Choroid plexus epithelial cell (primary cell): ENCODE measurements at places on chromosomes 11 and 22.

- DNase-seq = peak; percentile 93
These were observed 37.3 kb upstream of the RBFOX2 start for GRCh38 chr22:36065775-36066544.

GRCh38 chr11:46149826-46150225 lies 28.6 kb upstream of the PHF21A start:
- no peak for DNase-seq

DNA sequence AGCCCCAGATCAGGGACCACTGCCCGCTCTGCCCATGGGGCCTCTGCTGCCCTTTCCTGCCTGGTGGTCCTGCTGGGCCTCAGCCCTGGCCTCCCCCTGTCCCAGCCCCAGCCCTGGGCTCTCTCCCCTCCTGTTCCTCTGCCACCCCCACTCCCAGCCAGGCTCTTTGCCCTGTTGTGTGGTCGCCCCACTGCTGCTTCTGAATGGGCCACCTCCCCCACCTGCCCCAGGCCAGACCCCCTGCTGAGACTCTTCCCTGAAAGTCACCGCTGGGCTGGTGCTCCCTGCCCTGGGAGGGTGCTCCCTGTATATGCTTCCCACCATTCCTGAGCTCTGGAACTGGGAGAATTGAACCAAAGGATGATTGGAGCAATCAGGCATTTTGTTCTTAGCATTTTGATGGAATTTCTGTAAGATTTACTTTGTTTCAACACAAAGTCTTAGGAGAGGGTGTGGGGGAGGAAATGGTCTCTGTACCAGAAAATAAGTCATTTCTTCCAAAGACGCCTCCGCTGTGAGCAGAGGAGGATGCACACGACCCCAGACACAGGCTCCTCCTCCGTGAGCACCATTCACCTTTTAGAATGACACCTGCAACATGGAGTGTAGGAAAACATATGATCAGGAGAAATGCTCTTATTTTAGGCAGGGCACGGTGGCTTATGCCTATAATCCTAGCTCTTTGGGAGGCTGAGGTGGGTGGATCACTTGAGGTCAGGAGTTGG lies 5.2 kb downstream of the APOBEC3B start:
- DNase-seq = no peak

DNA sequence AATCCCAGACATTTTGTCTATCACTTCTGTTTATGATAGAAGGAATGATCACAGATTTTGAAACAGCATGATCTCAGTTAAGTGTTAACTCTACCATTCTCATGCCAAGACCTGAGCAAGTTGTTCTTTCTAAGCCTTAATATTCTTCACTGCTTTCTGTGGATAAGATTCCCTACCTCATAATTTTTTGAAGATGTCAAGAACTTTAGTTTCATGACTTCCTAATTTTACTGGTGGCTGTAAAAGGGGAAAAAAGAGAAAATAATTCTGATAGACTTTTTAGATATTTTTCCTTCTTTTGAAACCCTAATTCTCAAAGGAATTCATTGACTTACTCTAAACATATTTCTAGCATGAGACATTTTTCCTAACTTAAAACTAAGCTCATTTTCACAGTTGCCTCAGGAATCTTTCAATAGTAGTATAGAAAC lies 520.0 kb upstream of the LUZP2 start:
- peak; percentile 71 for DNase-seq

DNA sequence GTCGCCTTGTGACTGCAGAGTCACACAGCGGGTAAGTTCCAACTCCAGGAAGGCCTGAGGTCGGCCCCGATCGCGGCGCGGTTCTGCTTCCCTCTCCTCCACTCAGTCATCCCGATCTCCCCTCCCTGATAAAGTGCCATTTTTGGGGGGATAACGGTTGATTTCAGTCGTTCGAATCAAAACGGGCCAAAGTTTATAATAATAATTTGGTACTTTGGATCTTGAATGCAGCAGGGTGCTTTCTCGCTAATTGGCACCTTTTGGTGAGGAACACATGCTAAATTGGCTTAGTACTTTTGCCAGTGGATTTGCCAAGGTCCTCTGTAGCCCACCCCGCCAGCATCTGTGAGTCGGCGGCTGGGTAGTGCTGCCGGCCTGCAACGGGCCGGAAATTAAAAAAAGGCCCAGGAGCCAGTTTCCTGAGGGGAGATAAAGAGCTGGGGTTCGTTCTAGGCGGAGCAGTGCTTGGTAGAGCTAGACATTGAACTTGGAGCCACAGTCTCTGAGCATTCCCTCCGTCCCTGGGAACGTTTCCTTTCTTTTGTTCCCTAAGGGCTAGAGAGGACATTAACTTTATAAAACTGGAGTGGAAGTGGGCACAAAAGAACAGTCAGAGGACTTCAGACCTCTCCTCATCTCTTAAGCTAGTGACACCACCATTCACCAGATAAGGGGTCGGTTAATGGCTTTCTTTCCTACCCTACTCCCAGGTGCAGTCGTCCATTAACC lies 997 bp downstream of the UBE2L3 start:
- peak; percentile 42 for DNase-seq

GRCh38 chr11:71065841-71066240 lies 186.5 kb downstream of the SHANK2 start:
- no peak for DNase-seq

DNA sequence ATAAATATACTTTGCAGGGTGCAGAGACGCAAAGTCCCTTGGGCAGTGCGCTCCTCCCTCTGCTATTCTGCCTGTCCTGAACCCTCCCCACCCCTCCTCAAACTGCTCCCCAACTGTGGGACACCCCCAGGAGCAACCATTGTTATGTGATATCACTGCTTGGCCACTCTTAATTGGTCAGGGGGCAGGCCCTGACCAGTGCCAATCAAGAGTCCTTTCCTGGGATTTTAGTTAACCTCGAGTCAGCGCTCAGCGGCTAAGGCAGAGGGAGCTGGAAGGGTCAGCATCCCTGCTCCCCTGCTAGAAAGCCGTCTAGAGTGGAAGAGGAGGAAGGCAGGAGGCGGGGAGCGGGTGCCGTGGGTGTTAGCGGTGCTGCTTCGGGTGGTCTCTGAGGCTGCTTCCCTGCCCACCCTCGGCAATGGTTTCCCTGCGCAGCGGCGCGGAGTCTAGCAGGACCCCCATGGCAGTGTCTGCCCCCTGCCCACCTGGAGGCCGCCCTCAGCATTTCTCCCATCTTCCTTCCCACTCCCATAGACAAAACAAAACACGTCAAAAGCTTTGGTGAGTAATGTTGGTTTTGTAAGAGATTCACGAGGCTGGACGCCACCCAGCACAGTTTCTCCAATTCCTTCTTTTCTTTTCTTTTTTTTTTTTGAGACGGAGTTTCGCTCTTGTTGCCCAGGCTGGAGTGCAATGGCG lies 38.4 kb upstream of the A4GALT start:
- peak; percentile 90 for DNase-seq

- peak; percentile 2 for DNase-seq
These were observed 69.3 kb downstream of the TTC17 start for GRCh38 chr11:43427971-43428370.

DNA sequence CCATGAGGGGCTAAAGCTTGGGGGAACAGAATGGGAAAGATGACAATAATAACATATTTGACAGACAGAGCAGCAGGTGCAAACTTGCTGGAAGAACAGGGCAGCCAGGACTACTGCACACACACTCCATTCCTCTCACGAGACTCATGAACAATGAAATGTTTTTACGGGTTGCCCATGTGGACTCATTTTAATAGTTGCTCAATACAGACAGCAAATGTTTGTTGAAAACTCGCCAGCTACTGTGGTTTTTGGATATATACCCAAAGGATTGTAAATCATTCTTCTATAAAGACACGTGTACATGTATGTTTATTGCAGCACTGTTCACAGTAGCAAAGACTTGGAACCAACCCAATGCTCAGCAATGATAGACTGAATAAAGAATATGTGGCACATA lies 10.3 kb downstream of the SYT13 start:
- DNase-seq = no peak

- DNase-seq = no peak
These were observed 94.8 kb downstream of the KCNQ1 start for GRCh38 chr11:2539371-2540222.

GRCh38 chr11:83933008-83933407 lies 646.8 kb upstream of the CCDC90B start:
- DNase-seq = no peak

DNA sequence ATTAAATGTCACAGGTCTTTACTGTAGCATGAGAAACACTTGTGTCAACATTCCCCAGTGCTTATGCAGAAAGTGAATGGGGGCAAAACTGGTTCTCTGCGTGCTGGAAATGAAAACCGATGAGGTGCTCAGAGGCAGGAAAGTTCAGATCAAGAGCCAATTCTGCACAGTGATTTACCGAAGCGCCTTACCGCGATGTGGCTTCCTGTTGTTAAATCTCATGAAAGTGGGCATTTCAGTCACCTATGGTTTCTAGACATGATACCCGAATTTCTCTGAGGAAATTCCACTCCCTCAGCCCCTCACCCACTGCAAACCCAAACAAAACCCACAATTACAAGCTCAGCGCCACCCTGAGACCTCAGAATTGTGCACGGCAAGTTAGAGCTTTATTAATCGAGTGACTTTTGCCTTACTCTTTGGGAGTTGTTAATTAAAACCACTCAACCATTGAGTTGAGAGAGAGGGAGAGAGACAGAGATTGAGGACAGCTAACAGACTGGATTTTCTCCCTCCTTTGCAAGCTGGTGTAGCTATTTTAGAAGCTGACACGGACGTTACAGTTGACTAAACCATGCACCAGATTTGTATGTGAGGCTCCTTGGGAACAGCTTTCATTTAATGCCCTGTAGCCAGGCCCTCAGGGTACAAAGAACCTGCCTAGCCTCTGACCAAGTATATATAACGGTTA lies 196.4 kb downstream of the DBX1 start:
- peak; percentile 32 for DNase-seq

GRCh38 chr11:15889363-15890030 lies 466.8 kb downstream of the SOX6 start:
- no peak for DNase-seq

DNA sequence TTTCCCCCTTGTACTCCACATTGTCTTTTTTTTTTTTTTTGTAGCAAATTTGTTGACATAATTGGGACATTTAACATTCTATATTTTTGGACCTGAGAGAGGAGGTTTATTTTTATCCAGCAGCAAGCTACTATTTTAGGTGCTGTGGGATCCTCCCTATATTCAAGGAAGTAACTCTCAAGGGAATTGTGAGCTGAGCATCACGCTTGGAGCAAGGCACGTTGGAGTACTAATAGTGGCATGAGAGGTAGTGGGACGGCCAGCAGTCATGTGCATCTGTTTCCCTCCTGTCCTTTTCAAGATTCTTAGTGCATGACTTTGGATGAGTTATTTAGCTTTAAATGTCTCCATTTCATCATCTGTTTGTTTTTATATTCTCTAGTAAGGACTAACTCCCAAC lies 52.3 kb downstream of the EXT2 start:
- no peak for DNase-seq

GRCh38 chr11:20452585-20452984 lies 65.1 kb downstream of the PRMT3 start:
- no peak for DNase-seq

- DNase-seq = no peak
These were observed 724 bp upstream of the RASGRP2 start for GRCh38 chr11:64744544-64745188.

GRCh38 chr22:20466659-20467379 lies 28.8 kb downstream of the KLHL22 start:
- DNase-seq = no peak

DNA sequence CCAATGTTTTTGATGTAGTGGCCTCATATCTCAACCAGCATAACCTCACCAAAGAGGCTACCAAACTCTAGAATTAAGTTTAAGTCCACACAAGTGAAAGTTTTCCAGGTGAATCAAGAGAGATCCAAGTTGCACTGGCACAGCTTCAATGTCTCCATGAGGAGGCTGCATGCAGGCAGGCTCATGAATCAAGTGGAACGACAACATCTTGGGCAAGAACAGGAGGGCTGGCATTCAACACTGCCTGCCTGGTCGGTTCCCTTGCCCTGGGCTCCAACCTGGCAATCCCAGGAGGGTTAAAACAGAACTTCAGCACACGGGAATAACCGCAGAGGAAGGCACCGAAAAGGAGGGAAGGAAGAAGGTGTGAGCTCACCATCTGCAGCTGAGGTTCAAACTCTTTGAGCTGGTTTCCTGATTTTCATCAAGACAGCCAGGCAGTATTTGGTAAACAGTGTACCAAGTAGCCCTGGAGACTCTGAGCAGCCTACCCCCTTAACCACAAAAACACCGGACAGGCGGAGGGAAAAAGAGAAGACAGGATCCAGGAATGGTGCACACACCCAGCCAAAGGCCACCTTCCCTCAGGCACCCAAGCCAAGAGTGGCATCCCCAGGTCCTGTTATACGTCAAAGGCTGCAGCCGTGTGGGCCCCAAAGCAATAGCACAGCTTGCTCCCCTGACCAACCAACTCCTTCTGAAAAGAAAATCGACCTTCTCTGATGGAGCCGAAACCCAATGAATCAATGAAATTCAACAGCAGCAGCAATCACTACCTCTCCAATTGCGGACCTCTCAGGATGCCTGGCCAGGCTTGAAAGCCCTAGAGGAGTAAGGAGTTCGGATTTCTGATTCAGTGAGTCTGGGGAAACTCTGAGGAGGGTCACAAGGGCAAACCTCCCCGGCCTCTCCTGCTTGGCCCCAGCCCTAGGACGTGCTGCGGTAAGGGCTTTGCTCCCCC lies 1.3 kb downstream of the PACSIN2 start:
- no peak for DNase-seq

GRCh38 chr11:87223816-87224215 lies 186.1 kb downstream of the TMEM135 start:
- DNase-seq = peak; percentile 66

GRCh38 chr11:67284811-67285540 lies 4.1 kb upstream of the ANKRD13D start:
- no peak for DNase-seq

GRCh38 chr22:47016631-47017030 lies 254.2 kb downstream of the TBC1D22A start:
- no peak for DNase-seq

DNA sequence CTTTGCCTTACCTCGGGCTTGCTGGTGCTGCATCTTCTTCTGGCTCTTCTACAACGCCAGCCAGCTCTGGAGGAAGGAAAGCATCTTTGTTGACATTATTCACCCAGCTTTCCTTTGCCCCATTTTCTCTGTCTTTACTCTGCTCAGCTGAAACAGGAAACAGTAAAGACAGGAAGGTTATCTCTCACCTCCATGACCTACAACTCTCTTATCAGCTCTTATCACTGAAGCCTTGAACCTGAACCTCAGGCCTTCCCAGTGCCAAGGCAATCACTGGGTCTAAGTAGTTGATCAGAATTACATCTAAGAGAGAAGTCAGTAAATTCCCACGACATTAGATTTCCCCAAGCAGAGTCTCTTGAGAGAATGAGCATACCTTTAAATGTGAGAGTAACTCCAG lies 59.6 kb upstream of the CCDC89 start:
- DNase-seq = no peak
